ENCODE measurements at places on chromosomes 4 and X.

DNA sequence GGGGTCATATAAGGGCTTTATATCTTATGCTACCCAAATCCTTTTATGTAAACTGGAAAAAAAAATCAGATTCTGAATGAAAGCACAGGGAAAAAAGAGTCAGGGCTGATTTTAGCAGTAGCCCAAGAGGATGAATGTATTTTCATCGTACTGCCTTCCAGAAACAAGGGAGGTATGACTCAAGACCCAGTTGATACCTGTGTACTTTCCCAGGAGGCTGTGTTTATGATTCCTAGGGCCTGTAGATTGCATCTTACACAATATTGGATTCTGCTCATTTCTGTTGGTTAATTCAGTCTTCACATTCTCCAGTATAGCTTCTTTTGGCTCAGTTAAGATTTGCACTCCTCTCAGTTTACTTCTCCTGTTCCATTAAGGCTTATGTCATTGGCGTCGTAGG, 127.9 kb upstream of the LIMCH1 start:
- DNase-seq: no peak

- peak; percentile 50 for DNase-seq
These were observed 7.0 kb upstream of the TXK start for GRCh38 chr4:48141048-48141447.

GRCh38 chr4:40718586-40718985, 31.2 kb upstream of the NSUN7 start:
- no peak for DNase-seq

DNA sequence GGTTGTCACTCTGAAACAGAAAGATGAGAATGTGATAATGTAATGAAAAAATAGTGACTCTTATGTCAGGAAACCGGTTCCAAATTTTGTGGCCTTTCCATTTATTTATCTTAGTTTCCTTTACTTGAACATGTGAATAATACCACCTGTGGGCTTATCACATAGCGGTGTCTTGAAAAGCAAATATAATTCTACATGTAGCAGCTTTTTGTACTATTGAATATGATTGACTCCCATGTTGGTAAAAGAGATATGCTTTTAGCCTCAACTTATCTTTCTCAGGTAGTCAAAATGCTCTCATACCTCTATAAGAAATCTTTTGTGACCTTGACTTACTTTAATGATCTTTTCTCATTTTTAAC, 12.0 kb downstream of the PRDM8 start:
- no peak for DNase-seq

GRCh38 chr4:119579823-119580222, 48.8 kb downstream of the PDE5A start:
- DNase-seq: no peak

- no peak for DNase-seq
These were observed 192.6 kb downstream of the AFAP1 start for GRCh38 chr4:7747062-7747385.

DNA sequence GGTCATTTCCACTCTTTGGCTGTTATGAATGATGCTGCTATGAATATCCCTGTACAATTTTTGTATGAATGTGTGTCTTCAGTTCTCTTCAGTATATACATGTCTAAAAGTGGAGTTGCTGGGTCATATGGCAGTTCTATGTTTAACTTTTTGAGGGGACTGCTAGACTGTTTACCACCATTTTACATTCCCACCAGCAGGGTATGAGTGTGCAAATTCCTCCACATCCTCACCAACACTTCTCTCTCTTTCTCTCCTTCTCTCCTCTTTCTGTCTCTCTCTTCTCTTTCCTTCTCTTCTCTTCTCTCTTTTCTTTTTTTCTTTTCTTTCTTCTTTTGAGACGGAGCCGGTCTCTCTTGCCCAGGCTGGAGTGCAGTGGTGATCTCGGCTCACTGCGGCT, 7.8 kb downstream of the WWC2 start:
- no peak for DNase-seq

DNA sequence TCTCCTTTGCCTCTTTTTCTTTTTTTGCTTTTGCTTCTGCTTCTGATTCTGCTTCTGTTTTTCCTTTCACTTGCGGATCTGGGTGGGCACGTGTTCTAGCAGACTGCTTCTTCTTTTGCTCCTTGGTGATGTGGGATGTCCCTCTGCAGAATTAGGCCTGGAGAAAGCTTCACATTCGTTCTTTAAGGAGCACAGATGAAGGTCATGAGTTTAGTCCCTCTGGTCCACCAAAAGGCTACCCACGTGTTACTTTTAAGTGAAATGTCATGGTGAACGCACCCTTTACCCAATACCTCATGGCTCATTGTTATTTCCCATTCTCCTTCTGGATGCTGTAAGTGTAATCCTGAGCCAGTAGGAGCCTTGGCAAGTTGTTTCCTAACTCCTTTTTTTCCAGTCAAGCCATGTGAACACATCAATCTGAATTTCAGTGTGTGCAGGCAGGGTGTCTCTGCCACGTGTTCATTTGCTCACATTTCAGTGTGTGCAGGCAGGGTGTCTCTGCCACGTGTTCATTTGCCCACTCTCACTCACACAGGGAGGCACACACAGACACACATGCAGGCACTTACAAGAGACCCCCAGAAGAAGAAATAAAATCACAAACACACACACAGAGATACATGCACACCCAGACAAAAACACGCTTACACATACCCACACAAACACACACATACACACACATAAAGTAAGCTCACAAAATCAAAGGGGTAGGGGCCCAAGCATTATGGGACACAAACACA, 36.9 kb downstream of the NBDY start:
- DNase-seq: peak; percentile 8

DNA sequence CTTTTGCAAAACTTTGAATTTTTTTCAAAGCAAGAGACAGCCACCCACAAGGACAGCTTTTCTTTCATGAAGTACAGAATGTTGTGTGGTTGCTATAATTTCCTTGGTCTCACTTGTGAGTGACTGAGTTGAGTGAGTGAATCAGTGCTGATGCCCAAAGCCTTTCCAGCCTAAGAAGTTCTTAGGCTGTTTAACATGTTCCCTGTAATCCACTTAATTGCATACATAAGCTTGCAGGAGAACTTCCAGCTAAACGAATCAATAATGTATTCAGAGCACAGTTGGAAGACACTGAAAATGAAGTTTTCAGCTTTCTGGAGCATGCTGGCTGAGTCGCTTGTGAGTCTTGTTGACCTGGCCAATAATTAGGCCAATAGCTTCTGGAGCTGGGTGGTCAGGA, 42.0 kb upstream of the GK2 start:
- DNase-seq: no peak

- no peak for DNase-seq
These were observed 3.4 kb downstream of the CPLX1 start for GRCh38 chr4:822361-823175.
